ENCODE measurements at places on chromosomes 3 and 15. TPM values are rescaled to one million over a fixed set of nuclear protein-coding genes. Genes with fewer than 3 reads are reported as not detected.

DNA sequence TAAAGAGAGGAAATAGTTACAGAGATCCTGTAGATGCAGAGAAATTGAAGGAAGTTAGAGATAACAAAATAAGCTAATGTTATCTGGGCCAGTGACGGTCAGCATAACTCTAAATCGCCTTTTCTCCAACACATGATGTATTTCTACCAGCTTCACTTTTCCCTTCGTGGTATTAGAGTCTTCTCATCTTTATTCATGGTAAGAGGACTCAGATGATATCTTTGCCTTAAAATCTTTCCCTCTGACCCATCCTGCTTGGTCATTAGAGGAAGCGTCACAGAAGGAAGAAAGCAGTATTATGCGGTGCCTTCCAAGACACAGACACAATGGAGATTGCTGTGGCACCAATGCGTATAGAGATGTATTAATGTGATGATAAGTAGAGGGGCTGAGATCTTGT lies 320.7 kb upstream of the GOLIM4 start:
- no peak for DNase-seq
- H3K4me3 ChIP-seq, result no peak overlapping the region
- H3K27me3 ChIP-seq, result no peaks in the 10 kb centered on the region
- H3K4me1 ChIP-seq, result peaks cover 22% of the 10 kb centered on the region

DNA sequence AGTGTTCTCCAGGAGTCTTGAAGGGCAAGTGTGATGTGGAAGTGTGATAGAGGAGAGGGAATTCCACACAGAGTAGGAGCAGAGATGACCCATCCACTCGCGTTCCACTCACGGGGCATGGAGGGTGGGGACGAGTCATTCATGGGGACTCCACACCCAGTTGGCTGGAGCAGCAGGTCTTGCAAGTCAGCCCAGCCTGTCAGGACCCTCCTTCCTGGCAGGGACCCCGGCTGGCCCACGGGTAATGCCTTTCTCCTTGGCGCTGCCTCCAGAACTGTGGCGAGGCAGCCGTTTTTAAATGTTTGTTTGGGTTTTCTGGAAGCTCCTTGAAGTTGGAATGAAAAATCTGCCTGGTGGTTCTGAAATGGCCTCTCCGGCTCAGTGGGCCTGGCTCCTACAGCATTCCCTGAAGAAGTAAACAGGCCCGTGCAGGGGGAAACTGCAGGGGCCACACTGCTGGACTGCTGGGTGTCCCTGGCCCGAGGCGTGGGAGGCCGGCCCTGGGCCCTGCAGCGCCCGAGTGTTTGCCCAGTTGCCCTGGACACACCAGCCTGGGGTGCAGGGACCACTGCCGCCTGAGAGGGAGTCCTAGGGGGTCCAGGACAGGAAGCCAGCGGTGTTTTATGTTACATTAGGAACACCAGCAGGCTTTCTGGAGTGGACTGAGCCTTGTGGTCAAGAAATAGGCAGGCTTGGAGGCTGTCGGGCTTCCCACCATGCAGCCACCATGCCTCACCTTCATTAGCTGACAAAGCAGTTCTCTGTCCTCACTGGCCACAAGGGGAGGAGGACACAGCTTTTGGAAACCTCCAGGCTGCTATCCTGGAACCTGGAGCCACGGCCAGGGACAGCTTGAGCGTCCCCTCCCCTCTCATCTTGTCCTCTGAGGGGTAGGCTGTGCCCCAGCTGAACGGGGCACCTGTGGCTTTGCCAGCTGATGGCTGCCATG lies 61.3 kb downstream of the CEMIP start:
- peaks cover 11% of the 10 kb centered on the region for H3K4me1 ChIP-seq
- no peak overlapping the region for H3K4me3 ChIP-seq
- no peak for DNase-seq
- H3K27me3 ChIP-seq, result no peaks in the 10 kb centered on the region
- H3K36me3 ChIP-seq, result no peaks in the 10 kb centered on the region

DNA sequence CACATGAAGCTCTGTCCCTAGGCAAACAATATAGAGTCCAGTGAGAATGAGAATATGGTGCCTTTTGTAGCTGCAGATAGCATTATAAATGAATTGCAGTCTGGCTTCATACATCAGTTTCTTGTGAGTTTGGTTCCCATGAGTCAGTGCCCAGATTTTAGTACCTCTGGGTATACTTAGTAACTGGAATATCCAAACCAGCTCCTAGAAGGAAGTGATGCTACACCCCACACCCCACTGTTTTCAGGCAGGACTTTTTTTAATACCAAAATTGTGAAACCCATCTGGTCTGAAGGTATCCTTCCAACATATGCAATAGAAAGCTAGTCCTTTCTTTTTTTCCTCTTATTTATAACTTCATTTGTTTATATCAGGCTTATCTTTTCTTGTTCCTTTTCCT lies 42.1 kb upstream of the FOXP1 start:
- DNase-seq, result no peak
- no peaks in the 10 kb centered on the region for H3K4me1 ChIP-seq
- H3K4me3 ChIP-seq, result no peak overlapping the region
- no peak overlapping the region for H3K27ac ChIP-seq

Gene LTF
- not detected for total RNA-seq

Gene UCN2
- total RNA-seq, result 1.3 TPM

DNA sequence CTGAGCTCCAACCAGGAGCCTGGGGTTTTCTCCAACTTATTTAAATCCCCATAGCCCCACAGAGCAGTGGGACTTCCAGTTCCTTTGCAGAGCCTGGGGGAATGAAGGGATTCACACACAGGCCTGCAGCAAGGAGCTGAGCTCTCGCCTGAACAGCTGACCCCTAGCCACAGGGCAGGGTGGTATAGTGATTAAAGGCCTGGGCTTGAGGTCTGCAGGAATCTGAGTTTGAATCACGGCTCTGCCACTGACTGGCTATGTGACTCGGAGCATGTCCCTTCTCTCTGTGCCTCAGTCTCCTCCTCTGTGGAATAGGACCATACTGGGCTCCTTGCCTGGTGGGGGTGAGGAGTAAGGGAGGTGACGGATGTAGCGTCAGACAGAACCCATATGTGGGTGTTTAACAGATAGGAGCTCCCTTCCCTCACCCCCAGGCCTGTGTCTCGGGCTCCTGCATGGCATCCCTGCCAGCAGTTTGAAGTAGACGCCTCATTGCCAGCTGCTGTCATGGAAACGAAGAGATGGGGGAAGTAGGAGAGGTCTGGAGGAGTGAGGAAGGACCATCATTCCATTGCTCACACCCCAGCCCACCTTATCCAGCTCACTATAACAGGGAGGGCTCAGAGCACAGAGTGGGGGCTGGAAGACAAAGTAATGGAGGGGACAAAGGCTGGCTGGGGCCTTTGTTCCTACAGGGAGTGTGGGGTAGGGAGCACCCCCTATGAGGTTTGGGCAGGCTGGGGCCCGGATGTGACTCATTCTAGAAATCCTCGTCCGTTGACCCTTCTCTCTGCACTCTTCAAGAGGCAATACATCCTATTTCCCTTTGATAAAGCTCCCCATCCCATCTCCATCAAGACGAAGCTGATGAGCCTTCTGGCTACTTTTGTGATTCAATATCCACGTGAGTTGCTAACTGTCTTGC lies 14.8 kb downstream of the HRH1 start:
- H3K27me3 ChIP-seq, result peaks cover 3% of the 10 kb centered on the region
- no peak overlapping the region for H3K4me3 ChIP-seq
- DNase-seq, result no peak
- H3K27ac ChIP-seq, result no peak overlapping the region
- H3K4me1 ChIP-seq, result peaks cover 7% of the 10 kb centered on the region

Gene SENP8
- 4.3 TPM for total RNA-seq

DNA sequence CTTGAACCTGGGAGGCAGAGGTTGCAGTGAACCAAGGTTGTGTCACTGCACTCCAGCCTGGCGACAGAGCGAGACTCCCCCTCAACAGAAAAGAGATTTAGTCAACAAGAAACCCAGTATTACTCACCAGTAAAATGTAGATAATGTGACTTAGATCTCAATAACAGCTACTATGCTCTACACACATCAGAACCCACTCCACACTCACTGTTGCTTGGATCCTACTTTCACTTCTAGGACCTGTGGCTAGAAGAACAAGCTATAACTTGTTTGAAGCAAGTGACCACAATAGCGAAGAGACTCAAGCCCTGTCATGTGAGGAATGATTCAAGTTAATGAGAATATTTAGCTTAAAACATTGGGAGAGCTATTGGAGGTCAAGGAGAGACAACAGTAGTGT lies 100.7 kb downstream of the ANXA2 start:
- peaks cover 9% of the 10 kb centered on the region for H3K36me3 ChIP-seq
- H3K4me1 ChIP-seq, result no peaks in the 10 kb centered on the region
- H3K27ac ChIP-seq, result no peak overlapping the region
- no peak for DNase-seq
- no peaks in the 10 kb centered on the region for H3K27me3 ChIP-seq

DNA sequence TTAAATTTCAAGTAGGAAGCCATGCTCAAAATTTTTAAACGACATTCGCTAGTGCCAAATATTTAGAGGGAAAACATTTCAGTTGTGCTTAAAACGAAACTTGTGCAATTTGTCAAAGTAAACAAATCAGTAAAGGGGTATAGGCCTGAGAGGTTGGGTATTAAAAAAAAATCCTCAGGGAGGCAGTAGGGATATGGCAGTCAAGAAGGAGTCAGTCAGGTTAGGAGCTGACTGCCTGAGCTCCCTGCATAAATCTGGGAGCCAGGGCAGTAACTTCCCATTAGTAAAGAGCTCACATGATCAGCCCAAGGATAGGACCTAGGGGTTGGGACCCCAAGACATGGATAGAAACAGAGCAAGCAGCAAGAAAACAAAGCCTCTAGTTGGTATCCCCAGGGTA lies 120.7 kb upstream of the STAC start:
- DNase-seq, result no peak
- H3K27me3 ChIP-seq, result no peaks in the 10 kb centered on the region
- H3K4me1 ChIP-seq, result no peaks in the 10 kb centered on the region

GRCh38 chr3:83523470-83524073 lies 1435.2 kb upstream of the CADM2 start:
- H3K27me3 ChIP-seq, result no peaks in the 10 kb centered on the region
- no peak overlapping the region for H3K27ac ChIP-seq
- no peak overlapping the region for H3K4me3 ChIP-seq
- no peaks in the 10 kb centered on the region for H3K36me3 ChIP-seq

Gene MKRN2
- 25.8 TPM for total RNA-seq

DNA sequence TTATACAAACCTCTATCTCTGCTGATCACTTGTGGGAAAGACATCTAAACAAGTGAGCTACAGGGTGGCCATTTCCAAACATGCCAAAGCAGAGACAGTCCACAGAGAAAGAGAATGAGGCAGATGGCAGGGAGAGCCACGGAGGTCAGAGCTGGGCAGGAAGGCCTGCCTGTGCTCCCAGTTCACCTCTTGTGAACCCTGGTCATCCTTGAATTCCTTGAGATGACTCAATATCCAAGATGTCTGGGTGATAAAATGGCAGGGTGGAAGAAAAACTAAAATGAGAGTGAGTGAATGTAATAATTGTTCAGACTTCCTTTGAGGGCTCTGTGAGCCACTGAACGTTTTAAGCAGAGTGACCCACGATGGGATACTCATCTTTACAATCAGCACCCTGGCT lies 104.8 kb downstream of the PLCH1 start:
- H3K27ac ChIP-seq, result no peak overlapping the region
- H3K27me3 ChIP-seq, result no peaks in the 10 kb centered on the region
- H3K4me3 ChIP-seq, result no peak overlapping the region
- H3K36me3 ChIP-seq, result peaks cover 7% of the 10 kb centered on the region
- peaks cover 22% of the 10 kb centered on the region for H3K4me1 ChIP-seq

Gene UBAP1L
- total RNA-seq, result 4.5 TPM

GRCh38 chr3:9732080-9732739 lies 675 bp downstream of the BRPF1 start:
- peak overlapping the region; percentile 88 for H3K27ac ChIP-seq
- no peak for DNase-seq
- H3K4me1 ChIP-seq, result peaks cover 23% of the 10 kb centered on the region
- H3K27me3 ChIP-seq, result peaks cover 16% of the 10 kb centered on the region

Gene DUOXA2
- not detected for total RNA-seq

Gene C3orf49
- not detected for total RNA-seq

- H3K36me3 ChIP-seq, result peaks cover 19% of the 10 kb centered on the region
- H3K4me3 ChIP-seq, result no peak overlapping the region
- H3K27ac ChIP-seq, result no peak overlapping the region
- no peaks in the 10 kb centered on the region for H3K27me3 ChIP-seq
- DNase-seq, result no peak
- peaks cover 33% of the 10 kb centered on the region for H3K4me1 ChIP-seq
Observed at GRCh38 chr3:105495021-105495420, 128.3 kb downstream of the ALCAM start.

DNA sequence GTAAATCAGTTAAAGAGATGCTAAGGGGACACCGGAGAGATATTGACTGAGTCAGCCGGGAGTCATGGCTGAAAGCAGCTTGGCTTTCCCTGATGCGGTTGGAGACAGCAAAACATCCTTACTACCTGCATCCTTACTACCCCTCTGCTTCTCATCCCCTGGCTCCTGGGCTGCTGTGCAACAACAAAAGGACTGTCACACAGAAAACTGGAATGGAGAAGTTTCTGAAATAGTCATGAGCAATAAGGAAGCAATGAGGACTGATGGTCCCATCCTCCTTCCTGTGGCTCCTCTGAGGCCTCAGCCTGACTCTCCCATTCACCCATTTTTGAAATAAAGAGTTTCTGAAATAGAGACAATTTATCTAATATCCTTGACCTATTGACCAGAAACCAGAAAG lies 1.1 kb downstream of the HCLS1 start:
- H3K4me3 ChIP-seq, result no peak overlapping the region
- peaks cover 3% of the 10 kb centered on the region for H3K36me3 ChIP-seq

GRCh38 chr3:51845129-51845528 lies 16.3 kb upstream of the IQCF2 start:
- no peak overlapping the region for H3K27ac ChIP-seq
- H3K36me3 ChIP-seq, result no peaks in the 10 kb centered on the region
- H3K4me1 ChIP-seq, result no peaks in the 10 kb centered on the region
- DNase-seq, result no peak

GRCh38 chr3:79257791-79258190 lies 510.0 kb downstream of the ROBO1 start:
- H3K4me3 ChIP-seq, result no peak overlapping the region
- H3K36me3 ChIP-seq, result no peaks in the 10 kb centered on the region
- H3K27ac ChIP-seq, result no peak overlapping the region
- no peaks in the 10 kb centered on the region for H3K4me1 ChIP-seq
- no peaks in the 10 kb centered on the region for H3K27me3 ChIP-seq

DNA sequence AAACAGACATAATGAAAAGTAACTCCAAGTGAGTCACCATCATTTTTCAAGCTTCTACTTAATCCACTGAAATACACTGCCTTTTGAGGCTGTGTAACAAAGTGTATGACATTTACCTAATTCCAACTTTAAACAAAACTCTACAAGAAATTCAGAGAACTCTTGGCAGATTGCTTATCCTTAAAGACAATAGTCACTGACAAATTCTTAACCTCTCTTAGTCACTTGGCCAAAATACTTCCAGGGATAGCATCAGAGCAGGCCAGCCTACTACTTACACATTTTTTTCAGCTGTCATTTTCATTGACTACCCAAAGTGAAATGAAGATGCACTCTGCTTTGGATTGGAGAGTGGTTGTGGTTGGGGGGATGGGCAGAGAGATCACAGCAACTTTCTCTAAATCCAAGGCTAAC lies 3.6 kb downstream of the WWTR1 start:
- peaks cover 55% of the 10 kb centered on the region for H3K4me1 ChIP-seq
- peak overlapping the region; percentile 100 for H3K4me3 ChIP-seq
- no peak for DNase-seq
- no peak overlapping the region for H3K27ac ChIP-seq
- H3K27me3 ChIP-seq, result no peaks in the 10 kb centered on the region

Measured in neural crest cell (in vitro differentiated cells).